HS-5 (cell line): ENCODE measurements at places on chromosomes 6 and 20.

DNA sequence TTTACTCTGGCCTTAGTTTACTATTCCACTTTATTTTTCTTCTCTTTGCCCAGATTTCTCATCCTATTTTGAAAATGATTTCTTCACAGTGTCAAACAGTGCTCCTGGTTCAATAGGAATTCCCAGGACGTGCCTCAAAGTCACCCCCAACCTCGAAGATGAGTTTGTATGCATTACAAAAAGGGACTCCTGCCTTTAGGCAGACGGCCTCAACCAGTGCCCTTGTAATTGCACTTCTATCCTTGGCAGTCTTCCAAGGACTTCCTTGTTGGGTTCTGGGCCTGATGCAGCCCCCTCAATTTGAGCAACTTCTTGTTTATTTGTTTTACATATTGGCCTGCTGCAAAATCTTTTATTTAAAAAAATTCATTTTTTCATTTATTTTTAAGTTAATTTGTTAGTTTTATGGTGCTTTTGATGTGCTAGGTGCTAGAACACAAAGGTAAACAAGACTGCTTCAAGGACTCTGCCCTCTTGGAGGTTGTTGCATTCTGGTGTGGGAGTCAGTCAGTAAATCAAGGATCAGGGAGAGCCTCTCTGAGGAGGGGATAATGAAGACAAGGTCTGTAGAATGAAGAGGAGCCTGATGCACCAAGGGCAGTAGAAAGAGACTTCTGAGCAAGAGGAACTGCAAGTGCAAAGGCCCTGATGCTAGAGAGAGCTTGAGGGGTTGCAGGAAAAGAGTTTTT, 181.5 kb upstream of the LAMP5 start:
- DNase-seq, result no peak

DNA sequence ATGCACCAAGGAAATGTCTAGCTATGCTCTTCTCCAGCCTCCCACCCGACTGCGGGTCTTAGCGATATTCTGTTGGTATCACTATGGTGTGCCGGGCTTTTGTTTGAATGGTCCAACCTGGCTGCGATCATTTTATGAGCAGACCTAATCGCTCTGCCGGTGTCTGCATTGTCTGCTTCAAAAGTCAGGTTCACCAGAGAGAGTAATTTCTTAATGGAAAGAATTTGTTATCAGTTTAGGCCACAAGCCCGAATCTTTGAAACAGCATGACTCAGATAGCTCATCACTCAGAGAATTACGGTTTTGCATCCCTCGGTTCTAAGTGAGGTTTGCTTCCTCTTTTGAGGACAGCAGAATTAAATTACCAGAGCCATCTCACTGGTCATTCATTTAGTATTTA, 521.0 kb upstream of the ARID1B start:
- no peak for DNase-seq

GRCh38 chr20:57780398-57780797, 70.6 kb upstream of the PMEPA1 start:
- no peak for DNase-seq

- no peak for DNase-seq
Measured at GRCh38 chr20:59160389-59161115, 3.1 kb upstream of the ZNF831 start.

- no peak for DNase-seq
Measured at GRCh38 chr6:28707387-28708282, 182.0 kb downstream of the GPX5 start.

GRCh38 chr20:37994512-37994911, 38.7 kb downstream of the TTI1 start:
- DNase-seq, result peak; percentile 20

DNA sequence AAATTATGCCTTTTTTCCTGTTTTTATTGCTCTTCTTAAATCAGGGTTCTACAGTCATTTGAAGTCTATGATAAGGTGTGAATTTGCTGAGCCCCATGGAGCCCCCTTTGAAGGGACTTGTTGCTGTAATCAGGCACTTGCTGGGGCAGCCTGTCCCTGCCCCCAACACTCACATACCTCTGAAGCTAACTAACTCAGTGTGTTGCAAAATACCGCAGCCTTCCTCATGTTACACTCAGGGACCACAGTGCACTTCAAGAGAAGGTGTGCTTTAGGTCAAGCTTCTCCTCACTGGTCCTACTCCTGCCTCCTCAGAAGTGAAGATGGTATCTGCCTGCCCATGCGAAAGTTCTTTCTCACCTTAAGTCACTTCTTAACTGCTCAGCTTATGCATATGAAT, 66.1 kb upstream of the GLP1R start:
- DNase-seq, result no peak

GRCh38 chr6:20811109-20811761, 277.0 kb downstream of the CDKAL1 start:
- peak; percentile 91 for DNase-seq

- no peak for DNase-seq
Measured at GRCh38 chr20:63236116-63236837, 572 bp downstream of the BIRC7 start.

GRCh38 chr6:42279144-42279781, 61.6 kb upstream of the MRPS10 start:
- no peak for DNase-seq

DNA sequence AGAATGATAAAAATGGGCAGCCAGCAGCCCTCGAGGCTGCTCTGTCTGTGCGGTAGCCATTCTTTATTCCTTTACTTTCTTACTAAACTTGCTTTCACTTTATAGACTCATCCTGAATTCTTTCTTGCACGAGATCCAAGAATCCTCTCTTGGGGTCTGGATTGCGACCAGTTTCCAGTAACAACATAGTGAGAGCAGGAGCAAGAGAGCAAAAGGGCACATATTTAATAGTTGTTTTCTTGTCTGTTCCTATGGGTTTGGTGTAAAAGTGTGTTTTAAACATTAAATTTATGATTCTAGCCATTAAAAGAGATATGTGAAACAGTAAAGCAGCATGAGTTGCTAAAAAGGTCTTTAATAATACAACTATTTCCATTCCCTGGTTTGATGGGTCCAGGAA, 78.8 kb upstream of the OPRM1 start:
- no peak for DNase-seq

DNA sequence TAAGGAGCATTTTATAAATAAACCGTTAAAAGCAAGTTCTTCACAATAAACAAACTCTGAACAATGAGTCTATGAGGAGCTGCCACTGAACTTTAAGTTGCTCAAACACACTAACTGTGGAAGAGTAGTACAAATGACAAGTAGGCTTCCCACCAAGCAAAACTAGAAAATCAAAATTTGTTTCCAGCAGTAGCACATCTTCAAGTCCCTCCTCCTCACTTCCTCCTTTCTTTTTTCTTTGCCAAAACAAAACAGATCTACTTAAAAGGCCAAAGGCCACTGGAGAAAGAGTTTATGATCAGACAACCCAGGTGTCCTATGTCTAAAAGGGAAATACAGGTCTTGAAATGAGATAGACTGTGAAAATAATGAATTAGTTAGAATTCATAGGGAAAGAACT, 17.1 kb upstream of the FAM135A start:
- DNase-seq, result no peak

- DNase-seq, result no peak
Measured at GRCh38 chr6:113944701-113945100, 26.2 kb downstream of the HDAC2 start.

DNA sequence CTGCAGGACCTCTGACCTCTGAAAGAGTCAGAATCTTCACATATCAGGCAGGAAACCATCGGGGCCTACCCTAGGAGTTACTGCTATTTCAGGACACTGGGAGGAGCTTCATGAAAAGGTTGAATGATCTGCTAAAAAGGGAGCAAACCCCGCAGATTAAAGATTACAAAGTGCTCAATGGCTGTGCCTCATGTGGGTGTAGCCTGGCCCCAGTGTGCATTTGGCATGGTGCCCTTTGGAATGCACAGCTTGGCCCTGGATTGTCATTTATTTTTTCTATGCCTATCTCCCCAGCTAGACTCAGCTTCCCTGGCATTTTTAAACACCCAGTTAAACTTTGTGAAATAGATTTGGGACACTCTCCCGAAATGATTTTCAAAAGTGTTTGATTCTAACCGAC, 368.5 kb upstream of the SPTLC3 start:
- DNase-seq, result no peak

GRCh38 chr6:112279031-112279935, 24.9 kb upstream of the LAMA4 start:
- DNase-seq, result no peak

- no peak for DNase-seq
Measured at GRCh38 chr20:48703107-48703506, 124.7 kb downstream of the PREX1 start.

DNA sequence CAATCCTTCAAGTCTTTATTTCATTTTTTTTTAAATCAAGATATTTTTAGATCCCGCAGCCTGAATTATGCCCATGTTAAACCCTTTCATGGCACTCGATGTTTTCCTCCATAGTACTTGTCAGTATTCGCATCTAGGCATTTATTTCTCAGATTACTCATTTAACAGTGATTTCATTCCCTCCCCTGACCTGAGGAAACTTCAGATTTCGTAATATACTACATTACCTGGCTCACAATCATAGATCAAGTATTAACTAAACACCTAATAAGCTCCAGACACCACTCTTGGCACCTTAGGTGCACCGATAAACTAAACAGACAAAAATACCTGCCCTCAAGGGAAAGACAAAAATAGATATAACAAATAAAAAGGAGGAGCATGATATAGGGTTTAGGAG, 413.2 kb upstream of the GJE1 start:
- DNase-seq, result no peak

- DNase-seq, result no peak
Measured at GRCh38 chr6:209432-210103, 82.7 kb upstream of the DUSP22 start.

DNA sequence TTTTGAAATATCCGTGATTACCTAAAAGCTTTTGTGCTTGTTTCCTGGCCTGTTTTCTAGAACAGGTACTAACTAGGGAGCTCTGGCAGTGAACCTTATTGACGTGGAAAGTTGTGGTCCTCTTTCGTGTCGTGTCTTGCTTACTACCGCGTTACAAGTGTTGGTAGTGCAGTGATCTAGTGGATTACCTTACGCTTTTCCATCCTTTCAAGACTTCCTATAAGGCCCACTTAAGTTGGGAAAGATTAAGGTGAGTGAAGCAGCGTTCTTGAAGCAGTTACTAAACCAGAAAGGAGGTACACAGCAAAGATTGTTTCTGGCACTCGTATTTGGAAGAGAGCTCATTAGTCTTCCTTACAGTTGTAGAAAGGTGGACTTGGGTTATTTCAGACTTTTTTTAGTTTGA, 1.9 kb downstream of the PNRC1 start:
- no peak for DNase-seq

DNA sequence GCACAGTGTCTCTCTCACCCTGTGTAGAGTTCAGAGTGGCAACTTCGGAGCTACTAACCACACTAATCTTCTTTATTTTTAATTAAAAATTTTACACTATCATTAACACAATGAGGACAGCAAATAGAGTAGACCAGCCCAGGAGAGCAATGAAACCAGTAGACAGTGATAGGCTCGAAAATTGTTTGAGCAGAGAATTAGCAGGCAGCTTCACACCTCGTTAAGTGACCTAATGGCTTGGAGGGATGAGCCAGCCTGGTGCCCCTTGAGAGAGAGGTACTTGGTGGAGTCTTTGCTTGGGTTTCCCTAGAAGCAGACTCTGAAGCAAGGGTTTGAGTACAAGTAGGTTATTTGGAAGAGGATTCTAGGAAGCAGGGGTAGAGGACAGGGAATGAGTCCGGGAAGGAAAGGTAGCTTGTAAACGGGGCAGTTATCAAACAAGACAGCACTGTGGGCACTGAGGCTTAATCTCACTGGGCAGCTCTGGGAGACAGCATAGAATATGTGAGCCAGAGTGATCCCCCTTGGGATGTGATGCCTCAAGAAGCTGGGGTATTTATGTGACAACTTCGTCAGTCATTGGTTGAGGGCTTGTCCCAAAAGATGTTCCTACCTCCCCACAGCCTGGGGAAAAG, 146.1 kb downstream of the PCSK2 start:
- DNase-seq, result no peak

DNA sequence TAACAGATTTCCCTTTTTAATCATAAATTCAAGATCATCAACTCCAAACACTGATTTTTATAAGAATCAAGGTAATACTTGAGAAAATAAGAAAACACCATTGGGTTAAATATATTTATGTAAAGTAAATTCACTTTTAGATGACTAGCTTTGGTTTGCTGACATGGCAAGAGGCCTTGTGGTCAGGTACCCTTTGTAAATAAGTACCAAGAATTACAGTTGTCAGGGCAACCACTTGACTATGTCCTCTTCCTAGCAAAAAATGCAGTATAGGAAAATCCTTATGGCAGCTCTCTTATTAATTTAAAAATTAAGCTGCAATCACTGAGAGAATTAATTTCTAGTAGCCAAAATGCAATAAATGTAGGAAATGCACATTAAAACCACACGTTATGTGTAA, 153.8 kb downstream of the INSM1 start:
- DNase-seq, result no peak

- no peak for DNase-seq
Measured at GRCh38 chr6:52341561-52342260, 20.2 kb upstream of the PAQR8 start.

- no peak for DNase-seq
Measured at GRCh38 chr20:40181676-40182075, 507.4 kb downstream of the MAFB start.

- DNase-seq, result no peak
Measured at GRCh38 chr6:142631517-142632385, 313.2 kb downstream of the HIVEP2 start.

GRCh38 chr6:39824030-39824926, 32.1 kb downstream of the DAAM2 start:
- no peak for DNase-seq

DNA sequence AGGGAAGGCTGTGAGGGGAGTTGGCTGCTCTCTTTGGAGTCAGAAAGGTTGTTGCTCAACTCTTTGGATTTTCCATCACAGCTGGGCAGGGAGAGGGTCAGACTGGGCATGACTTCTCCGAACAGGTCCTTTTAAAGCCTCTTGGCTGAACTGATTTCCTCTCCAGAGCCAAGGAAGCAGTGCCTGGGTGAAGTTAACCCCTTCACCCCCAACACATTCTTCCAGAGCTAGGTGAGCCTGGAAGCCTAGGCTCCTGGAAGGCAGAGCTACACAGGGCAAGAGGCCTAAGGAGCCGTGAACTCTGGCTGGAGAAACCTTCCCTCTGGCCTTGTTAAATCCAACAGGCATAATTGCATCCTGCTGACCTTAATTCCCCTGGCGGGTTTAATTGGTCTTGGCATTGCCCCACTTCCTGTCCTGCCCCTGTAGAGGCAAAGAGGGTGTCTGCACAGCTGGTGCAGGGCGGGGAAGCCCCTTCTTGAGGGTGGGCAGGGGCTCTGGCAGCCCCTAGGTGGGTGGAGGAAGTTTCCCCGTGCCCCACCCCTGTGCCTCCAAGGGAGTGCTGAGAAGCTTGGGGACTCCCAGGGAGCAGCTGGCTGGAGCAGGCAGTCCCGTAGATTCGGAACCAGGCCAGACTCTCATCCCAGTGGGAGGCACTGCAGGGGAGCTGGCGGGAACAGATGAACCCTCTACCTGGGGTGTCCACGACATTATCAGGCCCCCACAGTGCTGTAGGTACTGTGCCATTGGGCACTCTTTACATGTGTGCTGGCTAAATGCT, 3.6 kb upstream of the MYLK2 start:
- no peak for DNase-seq

- no peak for DNase-seq
Measured at GRCh38 chr20:50518270-50518721, 8.1 kb downstream of the PTPN1 start.

- no peak for DNase-seq
Measured at GRCh38 chr6:139422105-139423036, 47.9 kb upstream of the CITED2 start.
